ENCODE measurements at places on chromosomes 1 and 21.
A peak's percentile ranks its signal among the peaks of the same experiment; 100 is the strongest.

DNA sequence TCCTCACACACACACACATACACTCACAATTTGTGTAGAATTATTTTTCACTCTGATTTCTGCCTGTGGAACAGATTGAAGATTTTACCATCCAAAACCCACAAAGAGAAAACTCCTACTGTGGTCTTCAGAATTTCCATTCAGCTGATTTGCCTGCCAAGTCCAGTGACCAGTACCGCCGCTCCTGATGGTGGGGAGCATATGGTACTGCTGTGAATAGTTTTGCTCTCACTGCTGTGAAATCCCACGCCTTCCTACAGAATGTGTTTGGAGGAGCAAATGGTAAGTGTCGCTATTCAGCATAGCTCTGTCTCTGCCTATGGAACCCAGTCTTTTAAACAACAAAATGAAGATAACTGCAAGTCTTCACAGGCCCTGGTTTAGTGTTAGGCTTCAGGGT lies 629.5 kb downstream of the LMO4 start:
- DNase-seq = no peak

GRCh38 chr21:35075546-35075945 lies 26.4 kb upstream of the RUNX1 start:
- no peak for DNase-seq

DNA sequence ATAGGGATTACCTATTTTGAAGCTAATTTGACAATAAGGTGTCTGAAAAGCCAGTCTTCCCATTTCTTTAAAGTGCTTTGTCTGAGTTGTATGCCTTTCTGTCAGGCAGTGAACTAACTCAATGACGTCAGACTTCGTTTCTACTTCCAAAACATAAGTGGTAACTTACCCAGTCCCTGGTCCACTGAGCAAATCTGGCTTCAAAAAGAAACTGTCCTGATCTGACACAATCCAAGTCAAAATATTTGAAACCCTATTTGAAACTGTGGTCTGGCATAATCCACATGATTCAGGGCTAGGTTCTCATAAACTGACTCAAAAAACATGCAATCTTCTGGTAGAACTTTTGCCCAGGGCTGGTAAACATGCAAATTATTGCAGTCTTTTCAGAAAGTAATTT lies 34.0 kb downstream of the DIRAS3 start:
- DNase-seq = no peak

- DNase-seq = no peak
Observed at GRCh38 chr1:47914218-47914938, 82.8 kb downstream of the TRABD2B start.

GRCh38 chr1:1345384-1345783 lies 3.8 kb downstream of the DVL1 start:
- DNase-seq = no peak

DNA sequence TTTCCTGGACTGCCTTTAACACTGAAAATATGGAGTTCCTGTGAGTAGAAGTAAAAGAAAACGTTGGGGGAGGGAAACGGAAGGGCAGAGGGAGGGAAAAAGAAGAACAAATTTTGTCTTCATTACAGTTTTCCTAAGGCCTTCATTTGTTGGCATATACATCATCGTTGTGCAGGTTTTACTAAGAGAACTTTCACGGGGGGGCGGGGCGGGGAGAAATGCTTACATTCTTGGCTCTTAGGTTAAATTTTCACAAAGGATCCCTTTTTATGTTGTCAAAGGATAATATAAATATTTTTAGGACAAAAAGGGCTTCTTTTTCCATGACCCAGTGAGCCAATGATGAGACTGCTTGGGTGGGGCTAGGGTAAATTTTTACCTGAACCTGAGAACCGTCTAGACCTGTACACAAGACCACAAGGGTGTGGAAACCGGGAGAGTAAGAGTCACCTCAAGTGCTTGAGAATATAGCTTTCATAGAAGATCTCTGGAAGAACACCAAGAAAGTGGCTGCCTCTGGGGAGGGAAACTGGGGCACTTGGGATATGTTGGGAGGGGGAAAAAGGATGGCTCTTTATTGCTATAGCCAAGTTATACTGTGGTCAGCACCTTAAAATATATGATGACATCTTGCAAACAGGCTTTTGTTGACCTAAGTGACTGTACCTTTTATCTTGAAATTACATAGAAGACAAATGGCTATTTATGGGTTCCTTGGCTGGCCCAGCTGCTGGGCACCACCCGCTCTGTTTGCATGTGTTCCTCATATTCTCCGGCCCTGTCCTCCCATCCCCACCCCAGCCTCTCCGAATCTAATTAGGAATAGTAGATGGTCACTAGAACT lies 2.0 kb upstream of the UTP25 start:
- DNase-seq = no peak

DNA sequence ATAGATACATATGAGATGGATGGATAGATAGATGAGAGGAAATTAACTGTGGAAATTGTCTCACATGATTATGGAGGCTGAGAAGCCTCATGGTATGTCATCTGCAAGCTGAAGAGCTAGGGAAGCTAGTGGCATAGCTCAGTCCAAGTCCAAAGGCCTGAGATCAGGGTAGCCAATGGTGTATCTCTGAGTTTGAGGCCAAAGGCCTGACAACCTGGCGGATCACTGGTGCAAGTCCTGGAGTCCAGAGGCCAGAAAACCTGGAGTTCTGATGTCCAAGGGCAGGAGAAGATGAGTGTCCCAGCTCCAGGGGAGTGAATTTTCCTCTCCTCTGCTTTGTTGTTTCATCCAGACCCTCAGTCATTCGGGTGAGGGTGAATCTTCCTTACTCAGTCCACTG lies 43.9 kb upstream of the SPOCD1 start:
- no peak for DNase-seq

GRCh38 chr1:77671836-77672235 lies 10.6 kb downstream of the ZZZ3 start:
- no peak for DNase-seq

DNA sequence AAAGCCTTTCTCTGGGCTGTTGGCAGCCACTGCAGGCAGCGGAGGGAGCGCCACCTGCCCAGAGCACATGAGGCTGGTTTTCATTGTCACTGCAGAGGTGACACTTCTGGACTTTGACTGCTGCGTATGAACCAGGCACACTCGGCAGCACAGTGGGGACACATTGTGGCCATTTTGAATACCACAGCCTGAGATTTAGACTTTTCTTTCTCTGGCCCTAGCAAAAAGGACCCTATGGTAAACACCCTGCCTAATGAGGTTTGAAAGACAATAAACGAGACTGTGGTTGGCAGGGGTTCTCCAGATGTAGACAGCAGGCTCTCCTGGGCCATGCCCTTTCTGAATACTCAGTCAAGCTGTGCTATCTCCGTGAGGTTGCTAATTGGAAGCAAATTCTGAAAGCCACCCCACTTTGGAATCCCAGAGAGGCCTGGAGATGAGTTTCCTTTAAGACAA lies 12.0 kb upstream of the KCNE2 start:
- no peak for DNase-seq

- no peak for DNase-seq
Observed at GRCh38 chr1:180173451-180173850, 18.8 kb downstream of the QSOX1 start.

DNA sequence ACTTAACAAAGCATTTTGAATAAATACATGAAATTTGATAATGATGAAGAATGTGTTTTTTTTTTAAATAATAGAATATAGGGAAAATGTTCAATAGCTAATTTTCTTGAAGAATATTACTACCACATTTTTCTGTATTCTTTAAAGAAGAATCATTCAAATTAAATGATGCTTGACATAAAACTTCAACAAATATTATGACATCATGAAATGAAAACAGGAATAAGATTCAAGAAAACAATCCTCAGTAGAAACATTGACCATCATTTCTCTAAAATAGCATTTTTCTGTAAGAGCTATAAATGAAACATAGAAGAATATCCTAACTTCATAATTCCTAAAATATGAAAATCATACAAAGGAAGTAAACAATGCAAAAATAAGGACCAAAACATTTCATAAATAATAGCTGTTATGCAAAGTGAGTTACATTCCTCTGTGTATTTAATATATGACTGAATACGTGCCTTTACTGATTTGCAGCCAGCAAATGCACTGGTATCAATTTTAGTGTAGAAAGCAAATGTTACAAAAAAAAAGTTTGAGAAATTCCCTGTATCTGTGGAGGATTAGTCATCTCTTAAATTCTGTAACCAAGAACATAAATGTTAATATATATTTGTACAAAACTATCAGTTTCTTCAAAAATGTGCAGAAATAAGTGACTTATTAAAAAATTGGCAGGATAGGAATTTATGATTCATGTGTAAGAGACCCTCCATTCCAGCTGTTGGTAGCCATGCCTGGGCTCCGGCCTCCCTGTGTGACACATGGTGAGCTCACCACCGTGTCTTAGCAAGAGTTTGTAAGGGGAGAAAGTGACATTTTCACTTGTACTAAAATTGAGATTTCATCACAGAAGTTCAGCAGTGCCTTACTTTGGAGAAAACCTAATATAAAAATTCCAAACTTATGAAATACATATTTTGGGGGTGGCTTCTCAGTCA lies 15.0 kb upstream of the PTPN14 start:
- peak; percentile 18 for DNase-seq

- no peak for DNase-seq
Observed at GRCh38 chr1:176157995-176158394, 49.1 kb downstream of the COP1 start.

DNA sequence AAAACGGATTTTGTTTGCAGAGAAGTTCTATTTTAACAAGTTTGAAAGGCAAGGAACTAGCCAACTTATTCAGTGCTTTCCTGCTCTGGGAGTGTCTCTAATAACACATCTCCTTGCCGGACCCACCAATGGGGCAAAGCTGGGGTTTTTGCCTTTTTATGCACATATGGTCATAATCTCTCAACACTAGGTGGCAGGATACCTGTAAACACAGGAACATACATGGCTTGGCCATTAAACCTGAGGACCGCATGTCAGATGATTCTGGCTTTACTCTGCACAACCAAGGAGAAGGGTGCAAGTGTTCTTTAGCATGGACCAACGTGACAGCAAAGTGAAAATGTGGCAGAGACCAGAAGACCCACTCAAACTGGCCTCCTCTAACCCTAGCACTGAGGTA lies 4.9 kb downstream of the TMEM9 start:
- DNase-seq = no peak

- DNase-seq = no peak
Observed at GRCh38 chr1:221816899-221817298, 75.0 kb upstream of the DUSP10 start.

DNA sequence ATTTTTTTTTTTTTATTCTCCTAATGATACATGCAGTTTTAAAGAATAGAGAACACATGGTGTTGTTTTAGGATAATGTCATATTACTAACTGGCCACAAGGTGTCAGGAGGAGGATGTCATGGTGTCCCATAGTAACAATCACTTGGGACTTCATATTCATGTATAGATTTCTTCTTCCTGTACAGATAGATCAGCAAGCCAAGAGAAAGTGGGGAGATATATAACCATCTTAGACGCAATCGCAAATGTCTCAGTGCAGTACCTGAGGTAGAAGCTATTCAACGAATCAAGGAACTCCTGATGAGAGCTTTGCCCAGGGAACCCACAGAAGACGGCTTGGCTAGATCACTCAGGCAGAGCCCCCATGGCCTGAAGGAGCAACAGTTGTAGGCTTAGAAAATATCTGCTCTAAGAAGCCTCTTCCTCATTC lies 12.3 kb downstream of the OR2T11 start:
- no peak for DNase-seq

DNA sequence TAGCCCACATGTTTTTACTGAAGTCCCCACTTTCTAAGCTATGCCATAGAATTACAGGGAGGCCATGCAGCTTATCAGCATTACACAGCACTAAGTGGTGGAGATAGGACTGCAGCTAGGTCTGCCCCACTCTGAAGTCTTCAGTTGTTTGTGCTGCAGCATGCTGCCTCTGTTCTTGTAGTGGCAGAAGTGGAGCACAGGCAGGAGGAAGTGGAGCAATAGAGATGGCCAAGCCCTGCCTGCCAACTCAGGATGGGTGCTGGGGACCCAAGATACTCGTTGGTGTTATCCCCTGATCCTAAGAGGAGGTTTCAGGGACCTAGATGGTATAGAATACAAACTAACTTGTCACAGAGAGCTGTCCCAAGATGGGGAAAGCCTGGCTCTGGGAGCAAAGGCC lies 12.9 kb downstream of the MRPL37 start:
- no peak for DNase-seq

- no peak for DNase-seq
Observed at GRCh38 chr1:54361342-54361741, 44.9 kb downstream of the SSBP3 start.

- no peak for DNase-seq
Observed at GRCh38 chr21:29640080-29640508, 299.7 kb downstream of the GRIK1 start.

DNA sequence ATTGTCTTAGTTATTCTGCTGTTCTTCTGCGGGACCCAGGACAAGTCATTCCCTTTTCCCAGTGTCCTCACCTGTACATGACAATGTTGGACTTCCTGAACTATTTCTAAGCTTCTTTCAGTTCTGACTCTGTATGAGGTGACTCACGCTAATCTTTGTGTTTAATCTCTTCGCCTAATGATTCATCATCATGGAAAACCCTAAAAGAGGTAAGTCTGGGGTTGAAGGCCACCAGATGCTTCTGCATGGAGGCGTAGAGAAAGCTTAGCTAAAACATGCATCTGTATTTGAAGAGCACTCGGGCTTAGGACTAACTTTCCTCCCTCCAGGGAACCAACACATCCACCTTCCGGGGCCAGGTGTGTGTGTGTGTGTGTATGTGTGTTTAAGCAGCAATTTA lies 7.4 kb downstream of the SPRR5 start:
- DNase-seq = no peak

GRCh38 chr1:68372487-68372886 lies 77.3 kb downstream of the RPE65 start:
- DNase-seq = no peak

DNA sequence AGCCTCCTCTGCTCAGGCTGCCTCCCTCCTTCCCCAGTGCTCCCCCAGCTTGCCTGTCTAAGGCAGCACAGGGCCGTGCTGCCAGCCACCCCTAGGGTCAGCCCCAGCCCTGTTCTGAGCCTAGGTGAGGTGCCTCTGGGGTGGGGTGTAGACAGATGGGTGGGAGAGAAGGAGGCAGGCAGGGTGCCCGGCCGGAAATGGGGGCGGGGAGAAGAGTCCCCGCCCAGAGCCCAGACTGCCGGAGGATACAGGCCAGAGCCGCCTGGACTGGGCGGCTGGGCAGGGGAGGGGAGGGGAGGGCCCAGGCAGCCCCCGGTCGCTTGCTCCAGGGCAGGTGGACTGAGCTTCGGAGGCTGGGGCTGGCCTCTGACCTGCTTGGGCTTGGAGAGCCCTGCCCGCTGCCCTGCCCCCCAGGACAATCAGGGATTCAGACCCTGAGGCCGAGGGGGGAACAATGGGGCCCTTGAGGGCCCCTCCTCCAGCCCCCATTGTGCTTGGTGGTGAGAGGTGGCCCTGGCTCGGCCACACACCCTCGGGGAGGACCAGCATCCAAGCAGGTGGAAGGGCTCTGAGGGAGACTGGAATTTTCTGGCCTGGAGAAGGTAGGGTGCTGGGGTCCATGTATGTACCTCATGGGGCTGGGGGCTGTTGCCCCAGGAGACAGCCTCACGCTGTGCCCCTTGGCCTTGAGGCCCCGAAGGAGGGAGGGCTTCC lies at the start of gene GJC2:
Gene GJC2, plus strand, starts transcription at position 525 of the 714 bp plus-strand sequence. CDS start 7,829 bp downstream, outside the sequence.
- no peak for DNase-seq

- DNase-seq = no peak
Observed at GRCh38 chr1:197915260-197915861, 1.8 kb upstream of the LHX9 start.

Measured in stimulated activated CD4-positive, alpha-beta T cell treated with anti-CD3 and anti-CD28 coated beads, TNF-alpha, amount 100 ng/mL, for 24 hours (primary cell).